ENCODE measurements at places on chromosomes 1 and 21.

DNA sequence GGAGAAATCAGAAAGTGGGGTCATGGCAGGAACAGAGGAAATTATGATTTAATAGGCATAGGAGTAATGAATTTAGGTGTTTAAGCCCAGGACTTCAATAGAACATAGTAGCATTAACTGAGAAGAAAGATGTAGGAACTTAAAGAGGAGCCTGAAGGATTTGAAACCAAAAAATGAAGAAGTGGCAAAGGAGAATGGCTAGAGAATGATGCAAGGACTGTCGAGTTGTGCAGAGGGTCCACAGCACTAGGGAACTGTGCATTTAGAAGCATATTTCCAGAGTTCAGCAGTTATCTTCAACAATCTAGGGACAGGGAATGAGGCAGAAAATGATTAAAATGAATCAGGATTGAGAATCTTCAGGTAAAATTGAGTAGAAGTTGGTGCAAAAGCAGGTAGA is 328.1 kb upstream of the LYPLAL1 start:
- DNase-seq, result no peak

DNA sequence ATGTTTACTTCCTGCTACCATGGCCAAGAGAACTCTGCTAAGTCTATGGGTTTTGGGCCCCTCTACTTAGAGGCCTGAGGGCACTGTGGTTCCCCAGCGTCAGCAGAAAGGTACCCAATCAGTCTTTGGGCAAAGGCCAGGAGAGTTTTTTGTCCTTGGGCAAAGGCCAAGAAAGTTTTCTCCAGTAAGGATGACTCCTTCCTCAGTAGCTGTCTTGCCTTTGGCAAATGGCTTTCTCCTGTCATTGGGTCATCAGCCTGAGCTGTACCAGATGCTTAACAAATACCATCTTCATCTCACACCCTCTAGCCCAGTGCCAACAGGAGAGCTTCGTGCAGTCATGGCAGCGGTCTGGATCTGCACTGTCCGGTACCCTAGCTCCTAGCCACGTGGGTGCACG is 199.3 kb upstream of the TMEM51 start:
- no peak for DNase-seq

DNA sequence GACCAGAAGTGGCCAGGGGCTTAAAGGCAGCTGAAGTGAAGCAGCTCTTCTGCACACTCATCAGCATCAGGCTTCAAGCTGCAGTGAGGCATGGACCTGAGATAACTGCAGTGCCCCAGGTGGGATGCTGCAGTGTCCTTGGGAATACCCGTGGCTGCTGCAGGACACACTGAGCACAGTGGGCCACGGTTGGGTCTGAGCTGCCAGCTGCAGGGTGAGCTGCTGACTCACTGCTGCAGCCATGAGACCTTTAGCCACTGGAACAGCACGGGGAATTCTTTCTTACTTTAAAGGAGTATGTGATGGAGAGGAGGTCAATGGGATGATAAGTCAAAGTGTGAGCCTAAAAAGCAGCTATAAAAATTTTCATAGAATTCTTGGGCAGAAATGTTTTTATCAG is 102.1 kb downstream of the XCL2 start:
- no peak for DNase-seq

GRCh38 chr1:54378157-54378873 is 27.9 kb downstream of the SSBP3 start:
- DNase-seq, result no peak

DNA sequence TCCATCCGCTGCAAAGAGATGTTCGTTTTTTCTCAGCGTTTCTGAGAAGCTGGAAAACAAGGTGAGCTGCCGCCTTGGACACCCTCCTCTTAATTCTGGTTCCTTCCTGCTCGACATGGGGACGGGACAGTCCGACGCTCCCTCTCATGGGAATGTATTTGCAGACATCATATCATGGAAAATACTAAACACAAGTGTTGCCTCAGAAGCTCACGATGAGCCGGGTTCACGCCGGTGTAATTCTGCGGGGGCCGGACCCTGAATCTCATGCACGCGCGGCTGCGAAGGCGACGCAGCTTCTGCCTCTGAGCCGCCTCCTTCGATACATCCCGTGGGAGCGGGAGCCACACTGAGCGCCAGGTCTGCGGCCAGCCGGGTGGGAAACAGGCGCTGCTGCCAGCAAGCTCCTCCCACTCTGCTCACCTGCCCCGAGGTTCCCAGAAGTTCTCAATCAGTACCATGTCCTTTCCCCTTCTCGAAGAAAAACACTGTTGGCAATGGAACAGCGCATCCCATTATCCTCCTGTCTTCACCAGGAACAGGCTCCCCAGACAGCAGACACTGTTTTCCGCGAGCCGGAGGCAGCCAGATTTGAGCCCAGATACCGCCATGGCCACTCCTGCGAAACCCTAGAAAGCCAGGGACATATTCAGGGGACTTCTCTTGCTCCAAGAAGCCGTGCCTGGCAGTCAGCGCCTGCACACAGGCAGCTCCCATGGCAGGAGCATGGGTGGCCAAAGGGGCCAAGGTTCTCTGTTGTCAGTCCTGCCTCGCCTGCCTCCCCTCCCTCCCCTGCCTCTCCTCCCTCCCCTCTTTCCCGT is 98.0 kb downstream of the WDR4 start:
- DNase-seq, result peak; percentile 43

DNA sequence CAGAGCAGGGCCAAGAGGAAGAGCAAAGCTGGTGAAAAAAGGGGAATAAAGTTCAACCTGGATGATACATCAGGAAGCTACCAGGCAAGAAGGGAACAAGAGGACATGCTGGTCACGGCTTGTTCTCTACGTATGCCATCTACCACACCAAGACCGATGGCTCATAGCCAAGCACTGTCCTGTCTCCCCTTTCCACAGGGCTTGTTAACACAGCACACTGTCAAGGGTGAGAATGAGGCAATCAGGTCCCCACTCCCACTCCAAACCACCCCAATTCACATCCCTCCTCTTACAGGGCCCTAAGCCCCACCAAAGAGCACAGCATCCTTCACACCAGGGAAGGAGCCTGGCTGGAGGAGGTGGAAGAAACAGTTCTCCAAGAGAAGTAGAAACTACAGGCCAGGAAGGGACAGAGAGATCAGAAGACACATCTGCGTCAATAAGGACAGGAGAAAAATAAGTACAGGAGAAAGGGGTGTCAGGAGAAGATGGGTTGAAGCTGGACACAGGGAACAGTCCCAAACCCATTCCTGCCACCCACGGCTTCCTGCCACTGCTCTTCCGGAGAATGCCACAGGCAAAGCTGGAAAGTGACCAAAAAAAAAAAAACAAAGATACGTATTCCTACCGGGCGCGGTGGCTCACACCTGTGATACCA is 923 bp upstream of the SHC1 start:
- DNase-seq, result no peak

GRCh38 chr1:152189657-152190442 is 30.8 kb upstream of the RPTN start:
- no peak for DNase-seq
